ENCODE measurements at places on chromosomes 1 and 21.

- DNase-seq, result no peak
These were observed 267.3 kb downstream of the LTN1 start for GRCh38 chr21:28725396-28725795.

- no peak for DNase-seq
These were observed 113.2 kb downstream of the AK5 start for GRCh38 chr1:77395051-77395450.

DNA sequence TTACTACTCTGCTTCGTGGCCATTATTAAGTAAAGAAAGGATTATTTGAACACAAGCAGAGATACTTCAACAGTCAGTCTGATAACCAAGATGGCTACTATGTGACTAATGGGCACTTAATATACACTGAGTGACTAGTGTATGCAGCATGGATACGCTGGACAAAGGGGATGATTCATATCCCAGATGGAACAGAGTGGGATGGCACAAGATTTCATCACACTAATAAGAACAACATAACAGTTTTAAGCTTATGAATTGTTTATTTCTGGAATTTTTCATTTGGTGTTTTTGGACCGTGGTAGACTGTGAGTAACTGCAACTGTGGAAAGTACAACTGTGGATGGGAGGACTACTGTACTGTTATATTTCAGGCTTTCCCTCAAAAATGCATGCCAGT is 9.4 kb downstream of the ZCCHC17 start:
- no peak for DNase-seq

DNA sequence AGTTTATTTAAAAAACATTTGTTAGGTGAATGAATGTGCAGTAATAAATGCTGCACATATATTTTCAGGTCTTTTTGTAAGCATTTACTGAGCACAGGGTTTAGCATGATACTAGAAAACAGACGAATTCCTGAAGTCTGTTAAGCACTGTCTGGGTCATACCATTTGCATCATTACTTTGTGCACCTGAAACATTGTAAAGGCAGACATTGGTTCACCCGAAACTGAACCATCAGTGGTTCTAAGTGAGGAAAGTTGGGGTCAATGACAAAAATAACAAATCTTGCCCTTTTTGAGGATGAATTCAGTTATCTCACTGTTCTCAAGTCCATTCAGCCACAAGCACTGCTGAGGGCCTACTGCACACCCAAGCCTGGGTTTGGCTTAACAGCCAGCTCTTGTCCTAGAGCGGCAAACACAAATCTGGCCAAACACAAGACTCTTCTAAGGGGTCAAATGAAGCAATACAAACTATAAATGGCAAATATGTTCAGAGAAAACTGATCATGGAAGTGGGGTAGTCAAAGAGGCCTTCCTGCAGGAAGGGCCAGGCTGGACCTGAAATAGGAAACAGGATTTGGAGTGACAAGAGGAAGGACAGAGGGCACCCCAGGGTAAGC is 21.8 kb downstream of the TRABD2B start:
- DNase-seq, result no peak

GRCh38 chr1:56029319-56030003 is 549.9 kb downstream of the PLPP3 start:
- no peak for DNase-seq

GRCh38 chr1:33346927-33347649 is 26.2 kb upstream of the A3GALT2 start:
- DNase-seq, result no peak
